Articular chondrocyte of knee joint (primary cell): ENCODE measurements at places on chromosomes 2 and 18. TPM values are rescaled to one million over a fixed set of nuclear protein-coding genes. Genes with fewer than 3 reads are reported as not detected.

Gene TMEM247
- not detected in 2 replicates for total RNA-seq

Gene XDH
- total RNA-seq, result under 0.01 and 0.43 TPM in 2 replicates

Gene SCN2A
- 1.0 and 3.6 TPM in 2 replicates for total RNA-seq

Gene NR4A2
- 1.0 and 1.4 TPM in 2 replicates for total RNA-seq

Gene GALNT14
- total RNA-seq, result 0.13 and 0.86 TPM in 2 replicates

Gene IL36G
- not detected in 2 replicates for total RNA-seq

Gene FLACC1
- 2.5 and 2.9 TPM in 2 replicates for total RNA-seq

Gene ARHGAP15
- not detected in 2 replicates for total RNA-seq

Gene ABCA12
- under 0.01 and 0.11 TPM in 2 replicates for total RNA-seq

Gene REG1B
- total RNA-seq, result not detected in 2 replicates

Gene HOXD4
- 1.6 and 3.1 TPM in 2 replicates for total RNA-seq

Gene CXCR1
- total RNA-seq, result not detected in 2 replicates

Gene SH2D6
- total RNA-seq, result 0.43 TPM in 1 of 2 replicates, not detected in the other

Gene CNGA3
- 0.43 TPM in 1 of 2 replicates, not detected in the other for total RNA-seq

Gene MAP2
- under 0.01 and 0.54 TPM in 2 replicates for total RNA-seq

Gene ANKRD29
- total RNA-seq, result 4.1 and 9.5 TPM in 2 replicates

Gene POTEI
- total RNA-seq, result not detected in 2 replicates

Gene ZNF513
- total RNA-seq, result 5.4 and 6.5 TPM in 2 replicates

Gene CCDC141
- 0.11 and 0.39 TPM in 2 replicates for total RNA-seq

Gene WDSUB1
- 8.1 and 10.1 TPM in 2 replicates for total RNA-seq

Gene MBOAT2
- total RNA-seq, result 50.7 and 52.2 TPM in 2 replicates

Gene MC2R
- not detected in 2 replicates for total RNA-seq

Gene TMEM169
- total RNA-seq, result 0.22 and 0.26 TPM in 2 replicates

Gene GPR35
- total RNA-seq, result 0.54 and 0.65 TPM in 2 replicates
